ENCODE measurements at places on chromosomes 4 and X.

DNA sequence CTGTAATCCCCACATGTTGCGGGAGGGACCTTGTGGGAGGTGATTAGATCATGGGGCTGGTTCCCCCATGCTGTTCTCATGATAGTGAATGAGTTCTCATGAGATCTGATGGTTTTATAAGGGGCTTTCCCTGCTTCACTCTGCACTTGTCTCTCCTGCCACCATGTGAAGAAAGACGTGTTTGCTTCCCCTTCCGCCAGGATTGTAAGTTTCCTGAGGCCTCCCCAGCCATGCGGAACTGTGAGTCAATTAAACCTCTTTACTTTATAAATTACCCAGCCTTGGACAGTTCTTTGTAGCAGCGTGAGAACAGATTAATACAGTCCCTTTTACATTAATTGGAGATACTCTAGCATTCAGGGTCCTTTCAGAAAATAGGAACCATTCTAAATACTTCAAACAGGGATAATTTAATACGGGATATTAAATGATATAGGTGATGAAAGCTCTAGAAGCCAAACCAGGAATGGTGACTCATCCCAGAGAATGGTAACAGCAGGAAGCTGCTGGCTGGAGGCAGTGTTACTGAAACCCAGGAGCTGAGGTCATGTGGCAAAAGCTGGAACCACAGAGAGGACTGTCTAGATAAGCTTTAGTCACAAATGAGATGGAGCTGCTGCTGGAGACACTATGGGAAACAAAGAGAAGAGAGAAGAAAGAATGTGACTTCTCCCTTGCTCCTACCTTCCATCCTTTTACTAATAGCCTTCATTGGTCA, 57.3 kb downstream of the GSTCD start:
- DNase-seq, result peak; percentile 34

- DNase-seq, result no peak
These were observed 39.0 kb downstream of the FRMD7 start for GRCh38 chrX:132088864-132089263.

DNA sequence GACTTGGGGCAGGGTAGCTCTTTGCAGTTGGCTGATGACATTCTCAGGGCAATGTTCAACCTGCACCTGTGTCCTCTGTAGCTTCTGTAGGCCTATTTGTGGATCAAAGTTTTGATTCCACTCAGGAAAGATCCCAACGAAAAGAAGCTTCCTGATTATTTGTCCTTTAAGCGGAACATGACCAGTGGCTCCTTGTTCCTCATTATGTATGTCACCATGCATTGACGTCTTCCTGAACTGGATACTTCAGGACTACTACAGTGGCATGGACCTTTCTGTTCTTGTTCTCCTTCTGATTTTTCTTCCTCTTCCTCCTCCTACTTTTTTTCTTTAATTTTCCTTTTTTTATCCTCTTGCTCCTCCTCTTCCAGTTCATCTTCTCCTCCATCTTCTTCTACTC, 62.4 kb downstream of the NBDY start:
- DNase-seq, result no peak

GRCh38 chrX:130014356-130014755, 31.9 kb downstream of the BCORL1 start:
- no peak for DNase-seq

DNA sequence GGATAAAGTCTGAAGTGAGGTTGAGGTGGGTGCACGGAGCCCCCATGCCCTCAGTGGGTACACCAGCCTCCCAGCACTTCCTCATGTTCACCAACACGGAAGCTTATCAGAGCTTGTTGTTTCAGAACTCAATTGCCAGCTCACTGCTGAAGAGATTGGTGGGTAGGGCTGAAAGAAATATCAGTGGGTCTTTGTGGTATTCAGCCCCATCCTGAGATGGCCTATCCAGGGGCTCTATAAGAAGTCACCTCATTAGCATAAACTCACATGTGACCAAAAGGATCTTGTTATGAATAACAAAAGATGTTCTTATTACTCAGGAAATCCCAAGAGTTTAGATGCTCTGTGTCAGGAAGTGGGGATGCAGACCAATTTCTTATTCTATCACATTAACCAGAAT, 177.3 kb downstream of the ARHGAP10 start:
- DNase-seq, result no peak

DNA sequence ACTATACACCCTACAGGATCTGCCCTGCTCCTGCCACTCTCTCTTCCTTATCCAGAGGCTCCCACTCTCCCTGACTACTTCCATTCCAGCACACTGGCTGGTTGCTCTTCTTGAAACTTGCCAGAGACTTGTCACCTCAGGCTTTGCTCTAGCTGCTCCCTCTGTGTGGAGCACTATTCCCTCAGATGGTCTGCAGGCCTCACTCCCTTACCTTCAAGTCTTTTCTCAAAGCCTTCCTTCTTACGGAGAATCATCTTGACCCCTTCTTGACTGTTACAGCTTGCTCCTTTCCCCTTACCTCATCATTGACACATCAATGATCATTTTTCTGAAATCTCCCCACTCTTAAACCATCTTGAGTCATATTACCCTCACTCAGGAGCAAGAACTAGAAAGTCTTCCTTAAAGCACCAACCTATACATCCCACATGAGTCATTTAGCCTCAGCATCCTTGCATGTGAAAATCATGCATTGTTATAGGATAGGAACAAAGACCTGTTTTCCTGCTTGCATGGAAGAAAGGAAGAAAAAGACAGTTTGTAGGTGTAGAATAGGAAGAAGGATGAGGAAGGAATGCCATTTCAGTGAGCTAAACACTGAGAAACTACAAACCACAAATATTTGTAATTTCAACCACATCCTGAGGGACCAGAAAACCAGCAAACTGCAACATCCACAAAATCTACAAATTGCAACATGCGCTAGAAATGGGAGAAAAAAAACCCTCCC, 55.7 kb downstream of the ANTXR2 start:
- DNase-seq, result no peak

DNA sequence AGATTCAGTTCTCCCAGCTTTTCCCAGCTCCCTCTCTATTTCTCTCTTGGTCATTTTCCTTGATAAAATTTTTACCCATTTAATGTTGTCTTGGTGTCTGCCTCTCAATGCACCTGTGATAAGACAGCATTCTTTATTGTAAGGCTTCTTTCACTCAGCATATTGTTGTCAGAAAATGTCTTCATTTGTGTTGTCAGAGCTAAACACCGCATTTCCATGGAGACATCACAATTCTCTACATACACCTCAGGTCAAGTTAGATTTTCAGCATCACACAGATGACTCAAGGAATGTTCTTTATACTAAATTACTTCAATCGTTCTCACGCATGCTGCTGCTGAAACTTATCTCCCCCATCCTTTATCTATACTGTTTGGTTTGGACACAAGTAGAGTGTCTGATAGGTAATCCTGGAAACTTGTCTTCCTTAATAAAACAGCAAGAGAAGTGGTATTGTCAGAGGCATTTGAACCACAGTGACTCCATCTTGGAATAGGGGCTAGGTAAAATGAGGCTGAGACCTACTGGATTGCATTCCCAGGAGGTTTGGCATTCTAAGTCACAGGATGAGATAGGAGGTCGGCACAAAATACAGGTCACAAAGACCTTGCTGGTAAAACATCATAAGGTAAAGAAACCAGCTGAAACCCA, 41.3 kb upstream of the EFHC2 start:
- no peak for DNase-seq

- DNase-seq, result no peak
These were observed 246.6 kb downstream of the OPHN1 start for GRCh38 chrX:68186552-68187262.

DNA sequence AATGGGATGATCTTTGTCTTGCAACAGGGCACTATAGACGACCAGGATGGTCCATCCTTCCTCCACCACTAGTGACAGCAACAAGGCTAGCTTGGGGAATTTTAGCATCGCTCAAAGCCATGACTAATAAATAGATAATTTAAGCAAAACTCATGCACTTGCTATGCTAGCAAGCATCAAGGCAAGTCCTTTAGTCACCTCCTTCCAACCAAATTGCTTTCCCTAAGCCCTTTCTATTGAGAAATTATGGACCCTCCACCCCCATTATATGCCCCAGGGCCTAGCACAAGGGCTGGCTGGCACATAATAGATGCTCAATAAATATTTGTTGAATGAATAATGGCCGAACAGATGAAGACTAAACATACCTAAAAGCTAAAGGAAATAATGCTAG, 28.6 kb downstream of the SLC16A2 start:
- no peak for DNase-seq

- DNase-seq, result no peak
These were observed 1512.2 kb downstream of the C4orf33 start for GRCh38 chr4:130608121-130608520.

DNA sequence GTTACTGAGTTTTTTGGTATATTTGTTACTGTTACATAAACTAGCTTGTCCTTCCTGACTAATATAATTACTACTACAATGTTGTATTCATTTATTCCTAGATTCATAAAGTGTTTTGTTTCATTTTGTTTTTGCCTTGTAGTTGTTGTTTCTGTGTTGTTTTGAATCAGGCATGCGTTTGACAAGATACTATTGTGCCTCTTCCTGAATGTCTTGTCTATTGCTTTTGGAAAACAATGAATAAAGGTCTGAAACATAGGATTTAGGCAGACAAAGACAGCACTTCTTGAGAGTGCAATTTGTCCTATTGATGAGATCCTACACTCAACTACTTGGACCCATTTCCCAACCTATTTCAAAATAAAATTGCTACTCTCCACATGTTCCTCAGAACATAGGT, 630.4 kb upstream of the BOD1L1 start:
- no peak for DNase-seq

DNA sequence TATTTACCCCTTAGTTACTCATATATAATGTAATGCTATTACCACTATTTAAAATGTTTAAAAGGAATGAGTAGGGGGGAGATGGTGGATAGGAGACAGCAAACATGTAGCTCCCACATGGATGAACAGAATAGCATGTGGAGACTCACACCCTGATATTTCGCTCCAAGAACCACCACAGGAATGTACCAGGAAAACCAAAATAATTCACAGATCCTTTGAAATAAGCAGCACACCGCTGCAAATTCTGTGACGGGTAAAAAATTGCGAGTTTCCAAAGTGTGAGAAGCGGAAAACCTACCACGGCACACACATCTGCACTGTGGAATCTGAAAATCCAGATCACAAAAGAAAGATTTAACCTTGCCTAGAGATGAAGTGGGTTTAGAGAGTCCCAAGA, 428.2 kb downstream of the TLL1 start:
- no peak for DNase-seq

Measured in heart left ventricle (tissue), 16 donors.